ENCODE measurements at places on chromosomes 7 and 10.

GRCh38 chr7:116948934-116949333 lies 4.4 kb upstream of the ST7 start:
- DNase-seq: no peak

DNA sequence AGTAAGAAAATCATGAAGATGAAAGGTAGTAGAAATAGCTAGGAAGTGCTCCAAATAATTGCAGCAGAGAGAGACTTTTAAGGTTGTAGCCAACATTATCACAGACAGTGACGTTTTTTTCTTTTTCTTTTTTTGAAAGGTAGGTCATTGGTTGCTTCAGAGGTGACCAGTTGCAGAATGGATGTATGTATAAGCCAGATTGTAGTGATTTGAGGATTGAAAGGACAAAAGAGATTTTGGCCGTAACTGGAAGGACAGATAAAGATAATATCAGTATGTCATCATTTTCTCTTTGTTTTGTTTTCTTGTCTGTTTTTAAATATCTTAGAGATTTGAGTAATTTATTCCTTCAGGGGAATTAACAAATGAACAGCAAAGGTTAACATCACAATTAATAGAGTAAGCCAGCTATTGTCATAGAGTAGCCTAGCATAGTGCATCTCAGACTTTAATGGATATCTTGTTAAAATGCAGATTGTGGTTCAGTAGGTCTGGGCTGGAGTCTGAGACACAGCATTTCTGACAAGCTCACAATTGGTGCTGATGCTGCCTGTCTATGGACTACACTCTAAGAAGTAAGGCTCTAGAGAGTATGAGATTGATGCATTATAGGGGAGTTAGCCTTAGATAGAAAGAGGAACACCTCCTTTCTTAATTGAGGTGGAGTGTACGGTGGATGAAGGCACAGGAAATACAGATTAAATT lies 28.3 kb downstream of the CDK13 start:
- peak; percentile 62 for DNase-seq

DNA sequence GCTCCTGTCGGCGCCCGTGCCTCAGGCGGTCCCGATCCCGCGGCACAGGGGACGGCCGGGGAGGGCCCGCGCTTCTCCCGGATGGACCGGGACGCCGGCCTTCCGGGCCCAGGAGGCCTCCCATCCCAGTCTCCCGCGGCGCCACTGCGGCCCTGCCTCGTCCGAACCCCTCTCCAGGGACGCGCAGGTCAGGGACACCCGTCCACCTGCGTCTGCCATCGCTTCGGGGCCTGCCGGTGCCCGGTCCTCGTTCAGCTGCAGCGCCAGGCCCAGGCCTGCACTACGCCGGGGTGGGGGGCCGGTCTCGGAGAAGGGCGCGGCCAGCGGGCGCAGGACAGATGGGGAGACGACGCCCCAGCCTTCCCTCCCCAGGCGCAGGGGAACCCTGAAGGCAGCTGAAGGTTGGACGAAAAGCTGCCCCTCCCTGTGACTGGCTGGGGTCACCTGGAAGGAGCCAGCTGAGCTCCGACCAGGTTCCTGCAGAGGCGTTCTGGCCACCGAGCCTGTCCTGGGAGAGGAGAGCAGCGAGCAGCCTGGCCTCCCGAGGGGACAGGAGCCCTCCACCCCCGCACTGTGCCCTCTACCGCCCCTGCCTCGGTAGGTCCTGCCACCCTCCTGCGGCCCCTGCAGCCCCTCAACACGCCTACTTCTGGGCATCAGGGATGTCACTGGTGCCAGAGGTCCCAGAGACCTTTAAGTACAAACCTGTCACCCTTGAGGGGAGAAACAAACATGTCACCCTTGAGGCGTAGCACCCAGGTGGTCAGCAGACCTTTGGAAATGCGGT lies 84.3 kb downstream of the LANCL2 start:
- no peak for DNase-seq

- no peak for DNase-seq
Observed at GRCh38 chr10:72840319-72840718, 53.2 kb upstream of the OIT3 start.

- no peak for DNase-seq
Observed at GRCh38 chr7:82158327-82158726, 285.2 kb downstream of the CACNA2D1 start.

DNA sequence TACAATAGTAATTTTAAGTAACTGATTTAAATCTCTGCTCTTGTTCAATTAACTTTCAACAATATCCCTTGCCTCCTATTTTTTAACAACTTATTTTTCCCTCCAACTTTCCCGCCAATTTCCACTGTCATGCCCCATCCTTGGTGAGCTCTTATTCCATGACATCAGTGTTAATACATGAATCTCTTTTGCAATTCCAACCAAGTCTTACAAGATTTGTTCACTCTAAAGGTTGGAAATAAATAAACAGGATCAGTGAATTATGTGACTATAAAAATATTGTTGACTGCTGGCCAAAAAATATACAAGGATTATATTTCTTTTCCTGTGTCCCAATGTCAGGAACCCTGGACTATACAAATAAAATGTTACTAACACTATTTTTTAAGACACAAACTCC lies 21.0 kb upstream of the AGMO start:
- DNase-seq: no peak

DNA sequence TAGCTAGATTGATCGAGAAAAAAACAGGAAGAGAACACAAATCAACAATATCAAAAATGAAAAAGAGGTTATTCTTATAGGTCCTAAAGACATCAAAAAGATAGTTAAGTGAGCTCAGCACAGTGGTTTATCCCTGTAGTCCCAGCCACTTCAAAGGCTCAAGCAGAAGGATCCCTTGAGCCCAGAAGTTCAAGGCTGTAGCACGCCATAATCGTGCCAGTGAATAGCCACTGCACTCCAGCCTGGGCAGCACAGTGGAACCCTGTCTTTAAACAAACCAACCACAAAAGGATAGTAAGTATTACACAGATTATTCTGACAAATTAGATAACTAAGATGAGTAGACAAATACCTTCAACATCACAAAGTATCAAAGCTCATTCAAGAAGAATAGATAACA lies 83.2 kb downstream of the HBP1 start:
- DNase-seq: no peak

DNA sequence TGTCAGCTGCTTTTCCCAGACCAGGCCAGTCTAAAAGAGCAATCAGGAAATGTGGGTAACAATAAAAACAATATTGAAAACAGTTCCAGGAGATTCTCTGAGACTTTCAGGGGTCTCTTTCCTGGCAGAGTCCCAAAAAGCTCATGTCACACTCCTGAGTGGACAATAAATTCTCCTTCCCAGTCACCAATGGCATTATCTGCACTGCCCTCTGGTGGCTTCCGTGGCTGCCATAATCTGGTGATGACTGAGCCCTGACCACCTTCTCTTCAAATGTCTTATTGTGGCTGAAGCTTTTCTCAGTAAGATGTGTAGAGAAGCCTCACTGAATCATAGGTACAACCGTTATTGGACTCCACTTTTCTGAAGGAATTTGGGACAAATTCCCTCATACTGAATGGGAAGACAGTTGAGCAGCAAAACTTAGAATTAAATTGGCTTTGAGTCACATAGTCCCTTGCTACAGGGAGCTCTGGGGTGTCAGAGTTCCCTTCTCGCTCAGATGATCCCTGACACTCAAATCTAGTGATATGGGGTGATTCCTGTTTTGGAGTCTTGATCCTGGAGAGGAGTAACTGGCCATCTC lies 24.4 kb upstream of the ASAH2 start:
- DNase-seq: peak; percentile 49

- no peak for DNase-seq
Observed at GRCh38 chr10:89352802-89353201, 25.0 kb downstream of the IFIT3 start.

GRCh38 chr10:96720422-96721206 lies at the start of gene PIK3AP1:
TSS of gene PIK3AP1 (minus strand) at chr10:96720514. CDS start at chr10:96720394, 120 bp downstream.
- peak; percentile 96 for DNase-seq

GRCh38 chr10:13106387-13107045 lies 6.6 kb downstream of the OPTN start:
- no peak for DNase-seq

DNA sequence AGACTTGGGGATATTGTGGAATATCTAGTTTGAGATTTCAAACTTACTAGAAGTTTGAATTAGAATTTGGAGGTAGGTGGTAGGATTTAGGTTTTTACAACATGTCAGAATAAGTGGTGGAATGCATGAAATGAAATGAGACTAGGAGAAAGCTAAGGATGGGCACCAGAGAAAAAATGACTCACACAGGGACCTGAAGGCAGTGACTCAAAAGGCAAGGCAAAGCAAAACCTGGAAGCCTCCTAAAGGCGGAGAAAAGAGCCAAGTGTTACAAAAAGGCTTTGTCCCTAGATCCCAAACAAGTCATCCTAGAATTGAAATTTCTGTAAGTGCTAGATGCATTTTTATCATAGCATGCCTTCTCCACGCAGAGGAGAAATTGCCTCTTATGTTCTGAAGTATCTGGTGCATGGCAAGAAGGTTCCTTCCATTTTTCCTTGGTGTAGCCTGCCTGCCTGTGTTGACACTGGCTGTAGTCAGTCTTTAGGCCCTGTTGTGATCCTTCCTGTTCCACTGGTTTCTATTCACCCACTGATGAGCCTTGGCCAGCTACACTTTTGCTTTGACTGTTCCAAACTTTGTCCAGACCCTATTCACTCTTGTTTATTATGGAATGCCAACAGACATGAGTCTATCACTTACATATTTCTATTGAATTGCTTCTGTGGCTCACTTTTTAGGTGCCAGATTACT lies 109.3 kb downstream of the ETV1 start:
- DNase-seq: no peak

- DNase-seq: peak; percentile 63
Observed at GRCh38 chr7:95511716-95512260, 26.0 kb downstream of the ASB4 start.

- DNase-seq: no peak
Observed at GRCh38 chr7:123783820-123784219, 35.0 kb upstream of the WASL start.

- DNase-seq: no peak
Observed at GRCh38 chr7:104536956-104537355, 208.6 kb downstream of the LHFPL3 start.

DNA sequence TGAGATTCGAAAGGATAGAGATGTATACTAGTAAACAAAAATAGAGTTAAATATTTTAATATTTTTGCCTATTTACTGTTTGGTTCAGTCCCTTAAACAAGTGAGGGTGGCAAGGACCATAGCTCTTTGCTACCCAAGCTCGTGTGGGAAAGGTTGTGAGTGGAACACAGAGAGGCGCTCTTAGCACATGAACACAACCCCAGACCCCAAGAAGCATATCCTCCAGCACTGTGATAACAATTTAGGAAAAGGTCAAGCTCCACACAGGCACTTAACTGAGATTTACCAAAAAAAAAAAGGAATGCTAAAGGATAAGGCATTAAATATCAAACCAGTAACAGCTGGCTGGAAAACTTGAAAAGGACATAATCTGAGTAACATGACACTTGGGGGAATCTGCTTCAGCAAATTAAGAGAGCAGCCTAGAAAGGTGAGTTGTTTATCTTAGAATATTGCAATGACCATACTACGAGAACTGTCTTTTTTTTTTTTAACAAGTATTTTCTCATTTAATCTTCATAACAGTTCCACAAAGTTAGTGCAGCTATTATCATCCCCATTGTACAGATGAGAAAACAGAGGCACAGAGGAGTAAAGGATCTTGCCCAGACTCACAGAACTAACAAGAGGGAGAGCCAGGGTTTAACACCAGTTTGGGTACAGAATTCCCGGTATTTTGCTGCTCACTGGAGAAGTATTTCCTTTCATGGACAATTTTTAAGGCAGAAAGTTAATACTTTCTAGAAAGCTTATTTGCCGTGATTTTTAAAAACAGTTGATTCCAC lies 303.5 kb upstream of the AOAH start:
- no peak for DNase-seq

DNA sequence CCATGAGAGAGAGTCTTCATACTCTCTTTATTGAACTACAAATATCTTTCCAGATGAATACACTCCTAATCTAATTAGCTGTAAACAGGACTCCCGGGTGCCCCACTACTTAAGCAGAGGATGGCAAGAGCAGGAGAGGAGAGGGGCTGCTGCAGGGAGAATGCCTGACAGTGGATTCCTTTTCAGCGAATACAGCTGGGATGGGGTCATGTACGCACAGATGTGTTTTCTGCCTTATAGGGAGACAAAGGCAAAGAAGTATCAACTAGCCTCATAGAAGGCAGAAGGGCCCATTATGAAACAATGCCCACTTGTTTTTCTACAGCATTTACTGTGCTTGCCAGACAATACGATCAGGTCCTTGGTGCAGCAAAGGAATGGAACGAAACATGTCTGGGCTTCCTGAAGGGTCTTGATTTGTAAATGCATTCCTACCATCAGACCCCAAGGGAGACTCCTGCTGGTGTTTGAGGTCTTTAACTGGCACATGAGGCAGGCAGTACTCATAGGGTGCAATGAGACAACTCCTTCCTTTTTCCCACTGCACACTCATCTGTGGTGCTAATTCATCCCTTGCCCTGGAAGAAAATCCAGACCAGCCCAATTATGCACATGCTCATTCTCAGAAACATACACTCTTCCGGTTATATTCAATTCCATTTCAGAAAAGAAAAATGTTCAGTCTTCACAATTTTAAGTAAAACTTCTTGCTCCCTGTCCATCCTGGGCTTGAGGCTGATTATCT lies 117.1 kb downstream of the AOAH start:
- DNase-seq: no peak

DNA sequence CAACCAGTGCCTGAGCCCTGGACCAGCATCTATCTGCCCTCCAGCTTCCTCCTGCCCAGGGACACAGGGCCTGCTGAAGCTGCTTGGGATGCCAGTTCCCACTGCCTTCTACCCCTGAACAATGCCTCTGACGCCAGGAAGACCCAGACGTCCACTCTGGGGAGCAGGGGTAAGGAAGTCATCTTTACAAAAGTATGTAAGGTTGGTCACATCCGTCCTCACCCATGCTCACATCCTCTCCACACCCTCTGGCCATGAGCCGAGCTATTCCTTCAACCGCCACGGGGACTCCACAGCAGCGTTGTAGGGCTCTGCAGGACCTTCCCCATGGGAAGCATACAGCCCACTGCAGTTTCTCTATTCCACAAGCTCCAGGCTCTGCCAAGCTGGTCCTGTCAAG lies 58.5 kb downstream of the CLRN3 start:
- no peak for DNase-seq

DNA sequence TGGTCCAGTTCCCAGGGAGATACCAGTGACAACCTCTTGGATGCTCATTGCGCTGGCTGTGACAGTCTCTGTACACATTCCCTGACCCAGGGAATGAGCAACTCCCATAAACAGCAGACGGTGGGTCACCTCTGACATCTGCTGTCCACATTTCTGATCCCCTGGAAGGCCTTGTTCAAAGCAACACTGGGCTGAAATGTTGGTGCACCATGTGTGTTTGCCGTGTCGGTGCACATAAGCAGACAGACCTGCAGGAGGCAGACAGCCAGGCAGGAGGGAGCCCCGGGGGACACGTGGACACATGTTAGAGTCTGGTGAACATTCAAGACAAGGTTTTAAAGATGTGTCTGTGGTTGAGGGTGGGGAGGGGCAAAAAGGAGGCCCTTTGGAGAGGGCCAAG lies 254.9 kb downstream of the PLXNA4 start:
- no peak for DNase-seq
